ENCODE measurements at places on chromosomes 13 and 19.

GRCh38 chr13:30156826-30157615 lies 150.3 kb downstream of the KATNAL1 start:
- DNase-seq, result no peak

DNA sequence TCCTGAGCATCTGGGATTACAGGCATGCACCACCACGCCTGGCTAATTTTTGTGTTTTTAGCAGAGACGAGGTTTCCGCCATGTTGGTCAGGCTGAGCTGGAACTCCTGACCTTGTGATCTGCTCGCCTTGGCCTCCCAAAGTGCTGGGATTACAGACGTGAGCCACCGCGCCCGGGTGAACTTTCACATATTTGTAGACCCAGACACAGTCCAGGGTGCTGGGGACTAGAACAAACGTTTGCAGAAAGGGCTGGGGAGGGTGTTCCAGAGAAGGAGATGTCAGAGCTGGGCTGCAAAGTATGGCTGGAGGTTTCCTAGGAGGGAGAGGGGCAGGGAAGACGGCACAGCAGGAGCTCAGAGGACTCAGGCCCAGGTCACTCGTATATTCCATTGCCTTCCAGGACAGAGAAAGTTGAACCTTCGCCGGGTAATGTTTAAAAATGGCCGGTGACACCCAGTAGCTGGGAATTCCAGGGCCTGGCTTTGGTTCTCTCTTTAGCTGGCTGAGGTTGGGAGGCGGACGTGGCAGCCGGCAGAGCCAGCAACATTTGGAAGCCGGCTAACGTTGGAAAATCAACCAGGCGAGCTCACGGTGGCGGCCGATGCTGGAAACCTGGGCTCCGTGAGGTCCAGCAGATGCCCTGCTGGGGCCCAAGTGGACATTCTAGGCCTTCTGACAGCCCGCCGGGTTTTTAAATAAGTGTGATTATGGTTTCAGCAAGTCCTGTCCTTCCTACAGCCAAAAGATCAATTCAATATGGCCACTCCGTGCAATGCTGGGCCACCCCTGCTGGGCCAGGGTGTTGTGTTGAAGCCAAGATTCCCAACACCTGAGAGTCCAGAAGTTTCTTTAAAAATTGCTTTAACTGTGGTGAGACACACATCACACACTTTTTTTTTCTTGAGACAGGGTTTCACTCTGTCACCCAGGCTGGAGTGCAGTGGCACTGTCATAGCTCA lies 41.5 kb downstream of the NFIC start:
- no peak for DNase-seq

GRCh38 chr19:29325241-29325975 lies 112.5 kb upstream of the UQCRFS1 start:
- no peak for DNase-seq

DNA sequence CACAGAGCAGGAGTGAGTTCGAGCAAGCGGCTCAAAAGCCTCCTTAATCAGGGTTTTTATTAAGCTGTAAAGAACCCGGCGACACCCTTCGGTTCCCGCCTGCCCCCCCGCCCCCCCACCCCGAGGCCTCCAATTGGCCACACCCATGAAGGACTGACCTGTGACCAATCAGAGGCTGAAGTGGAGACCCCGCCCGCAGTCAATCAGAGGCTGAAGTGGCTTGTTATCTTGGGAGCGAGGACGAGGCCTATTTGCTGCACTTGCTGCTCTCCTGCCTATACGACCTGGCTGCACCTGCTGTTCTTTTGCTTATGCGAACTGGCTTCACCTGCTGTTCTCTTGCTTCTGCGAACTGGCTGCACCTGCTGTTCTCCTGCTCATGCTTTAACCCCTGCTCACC lies 844.9 kb downstream of the OLFM4 start:
- DNase-seq, result no peak

GRCh38 chr19:46614114-46614722 lies 10.7 kb downstream of the PTGIR start:
- peak; percentile 88 for DNase-seq
